HT-29 (cell line): ENCODE measurements at places on chromosomes 13 and 19. TPM values are rescaled to one million over a fixed set of nuclear protein-coding genes. Genes with fewer than 3 reads are reported as not detected.

Gene PROZ
- total RNA-seq = not detected in 2 replicates

- no peak for DNase-seq
These were observed 1.1 kb upstream of the FAM187B start for GRCh38 chr19:35229601-35230000.

DNA sequence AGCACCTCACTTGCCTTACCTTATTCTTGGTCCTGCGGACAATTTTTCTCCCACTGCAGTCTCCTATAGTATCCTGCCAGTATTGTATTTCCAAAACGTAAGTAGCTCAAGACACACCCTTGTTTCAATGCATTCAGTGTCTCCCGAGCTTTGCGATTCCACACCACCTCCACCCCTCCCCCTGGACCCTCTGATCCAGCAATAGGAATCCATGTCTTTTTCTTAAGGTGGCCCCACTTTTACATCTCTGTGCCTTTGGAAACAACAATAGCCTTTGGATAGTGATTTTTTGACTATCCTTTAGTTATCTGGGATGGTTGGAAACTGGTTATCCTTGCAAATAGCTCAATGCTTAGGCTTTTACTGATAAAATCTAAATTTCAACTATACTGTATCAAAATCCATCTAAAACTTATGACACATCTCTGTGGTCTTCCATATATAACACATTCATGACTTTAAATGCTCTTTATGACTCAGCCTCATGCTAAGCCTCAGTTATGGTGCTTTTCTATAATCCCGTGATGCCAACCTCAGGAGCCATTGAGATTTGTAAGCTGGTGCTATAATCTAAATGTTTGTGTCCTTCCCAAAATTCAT is 27.1 kb downstream of the FAM216B start:
- DNase-seq = no peak

Gene NBEA
- total RNA-seq = not detected in 2 replicates

Gene CCL25
- total RNA-seq = not detected in 2 replicates
